Activated CD8-positive, alpha-beta memory T cell treated with anti-CD3 and anti-CD28 coated beads, Interleukin-2, amount 50 U/mL, for 48 hours (primary cell): ENCODE measurements at places on chromosomes 7 and 10.

GRCh38 chr10:109975244-109976190 is 32.3 kb upstream of the ADD3 start:
- DNase-seq, result no peak

GRCh38 chr7:33714208-33714607 is 191.1 kb upstream of the BMPER start:
- no peak for DNase-seq

DNA sequence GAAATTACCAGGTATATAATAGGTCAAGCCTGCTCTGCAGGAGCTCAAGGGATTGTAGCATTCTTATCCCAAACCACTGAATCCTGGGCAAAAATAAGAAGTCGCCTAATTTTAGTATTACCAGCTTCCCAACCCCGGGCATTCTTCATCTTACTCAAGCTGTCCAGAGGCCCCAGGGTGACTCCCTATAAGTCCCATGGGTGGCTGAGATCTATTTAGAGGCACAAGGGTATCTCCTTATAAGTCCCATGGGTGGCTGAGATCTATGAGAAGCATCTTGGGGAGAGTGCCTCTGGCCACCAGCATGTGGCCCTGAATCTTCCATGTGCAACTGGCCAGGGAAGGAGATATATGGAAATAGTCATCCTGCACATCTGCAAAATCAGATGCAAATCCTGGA is 38.9 kb downstream of the PRSS2 start:
- peak; percentile 56 for DNase-seq

DNA sequence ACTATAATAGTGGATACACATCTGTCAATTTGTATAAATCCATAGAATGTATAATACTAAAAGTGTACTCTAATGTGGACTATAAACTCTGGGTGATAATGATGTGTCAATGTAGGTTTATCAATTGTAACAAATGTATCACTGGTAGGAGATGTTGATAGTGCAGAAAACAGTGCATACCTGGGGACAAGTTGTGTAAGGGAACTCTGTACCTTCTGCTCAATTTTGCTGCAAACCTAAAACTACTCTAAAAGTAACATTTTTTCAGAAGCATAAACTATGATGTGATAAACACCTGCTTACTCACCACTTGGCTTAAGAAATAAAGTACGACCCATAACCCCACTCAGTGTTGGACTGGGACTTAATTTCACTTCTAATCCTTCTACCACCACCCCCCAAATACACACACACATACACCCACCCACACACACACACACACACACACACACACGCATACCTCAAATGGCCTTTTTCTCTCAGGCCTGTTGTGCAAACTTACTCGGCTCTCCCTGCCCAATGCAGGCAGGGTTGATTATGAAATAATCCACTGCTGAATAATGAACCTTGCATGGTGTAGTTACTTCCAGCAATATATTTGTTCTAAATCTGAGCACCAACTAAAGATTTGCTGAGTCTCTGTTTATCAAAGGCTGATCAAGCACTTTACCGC is 154.1 kb upstream of the KMT2E start:
- DNase-seq, result no peak

DNA sequence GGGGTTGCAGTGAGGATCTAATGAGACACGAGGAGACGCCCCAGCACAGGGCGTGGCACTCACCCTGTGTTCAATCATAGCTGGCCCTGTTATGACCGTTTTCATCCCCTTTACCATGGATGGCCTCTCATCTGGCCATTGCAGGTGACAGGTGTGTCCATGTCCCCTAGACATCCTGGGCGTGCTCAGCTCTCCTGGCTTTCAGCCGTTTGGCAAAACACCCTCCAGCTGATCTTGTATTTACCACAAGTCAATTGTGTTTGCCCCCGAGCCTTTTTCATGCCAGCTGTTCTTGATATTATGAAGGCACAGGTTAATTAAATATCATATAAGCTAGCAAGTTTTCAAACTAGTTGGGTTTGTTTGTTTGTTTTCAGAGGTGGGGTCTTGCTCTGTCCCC is 97.1 kb downstream of the CHST15 start:
- DNase-seq, result peak; percentile 33

- DNase-seq, result peak; percentile 98
These were observed 15.6 kb downstream of the ATG9B start for GRCh38 chr7:151008511-151009323.

- DNase-seq, result no peak
These were observed 15.9 kb downstream of the KPNA7 start for GRCh38 chr7:99191869-99192596.

DNA sequence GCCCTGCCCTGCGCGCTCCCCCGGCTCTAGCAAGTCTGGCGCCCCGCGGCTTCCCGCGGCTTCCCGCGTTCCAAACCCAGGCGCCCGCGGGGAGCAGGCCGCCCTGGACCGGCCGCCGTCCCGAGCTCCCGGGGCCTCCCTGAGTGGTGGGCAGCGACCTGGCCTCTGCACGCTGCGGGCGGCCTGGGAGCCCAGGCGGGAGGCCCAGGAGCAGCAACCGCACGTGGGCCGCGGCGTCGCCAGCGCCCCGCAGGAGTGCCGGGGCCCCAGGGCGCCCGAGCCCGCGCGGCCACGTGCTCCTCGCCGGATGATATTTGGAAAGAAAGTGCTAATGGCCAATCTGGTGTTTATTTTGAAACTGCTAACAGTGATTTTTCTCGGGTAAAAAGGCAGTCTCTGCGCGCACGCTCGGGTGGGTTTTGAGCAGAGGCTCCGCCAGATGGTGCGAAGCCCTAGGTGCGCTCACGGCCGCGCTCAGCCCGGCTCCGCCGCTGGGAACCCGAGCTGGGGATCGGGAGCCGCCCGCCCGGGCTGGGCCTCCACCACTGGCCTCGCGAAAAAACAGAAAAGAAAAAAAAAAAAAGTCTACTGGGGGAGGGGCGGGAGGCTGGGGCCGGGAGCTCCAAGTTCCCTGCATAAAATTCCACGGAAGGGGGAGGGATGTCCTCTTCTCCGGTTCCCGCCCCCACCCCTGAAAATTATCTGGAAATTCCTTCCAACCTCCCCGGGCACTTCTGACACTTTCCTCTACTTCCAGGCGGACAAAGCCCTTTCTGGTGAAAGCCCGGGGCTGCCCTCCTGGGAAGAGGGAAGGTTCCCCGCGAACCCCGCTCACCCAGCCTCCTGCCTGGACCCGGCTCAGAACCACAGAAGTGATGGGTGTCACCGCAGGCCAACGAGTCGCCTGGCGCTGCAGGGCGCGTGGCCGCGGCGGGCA is 4.3 kb downstream of the EBF3 start:
- DNase-seq, result no peak

- no peak for DNase-seq
These were observed 48.7 kb downstream of the GPR141 start for GRCh38 chr7:37732253-37732652.

GRCh38 chr7:131845573-131846314 is 289.3 kb upstream of the PODXL start:
- DNase-seq, result no peak

DNA sequence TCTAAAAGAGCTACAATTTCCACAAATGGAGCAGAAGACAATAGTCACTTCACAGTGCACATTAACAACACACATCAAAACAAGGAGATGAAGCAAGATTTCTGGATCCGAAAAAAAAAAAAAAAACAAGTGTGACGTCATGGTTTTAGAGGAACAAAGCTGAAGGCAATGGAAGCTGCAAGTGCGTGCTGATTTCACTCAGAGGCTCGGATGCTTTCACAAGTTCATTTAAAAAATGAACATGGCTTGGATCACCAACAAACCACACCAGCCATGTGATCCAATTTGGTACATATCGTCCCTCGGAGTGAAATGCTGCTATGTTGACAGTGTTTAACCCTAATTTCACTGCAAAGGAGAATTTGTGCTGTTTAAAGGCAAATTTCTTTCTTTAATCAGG is 337.0 kb upstream of the PRKCQ start:
- DNase-seq, result no peak

DNA sequence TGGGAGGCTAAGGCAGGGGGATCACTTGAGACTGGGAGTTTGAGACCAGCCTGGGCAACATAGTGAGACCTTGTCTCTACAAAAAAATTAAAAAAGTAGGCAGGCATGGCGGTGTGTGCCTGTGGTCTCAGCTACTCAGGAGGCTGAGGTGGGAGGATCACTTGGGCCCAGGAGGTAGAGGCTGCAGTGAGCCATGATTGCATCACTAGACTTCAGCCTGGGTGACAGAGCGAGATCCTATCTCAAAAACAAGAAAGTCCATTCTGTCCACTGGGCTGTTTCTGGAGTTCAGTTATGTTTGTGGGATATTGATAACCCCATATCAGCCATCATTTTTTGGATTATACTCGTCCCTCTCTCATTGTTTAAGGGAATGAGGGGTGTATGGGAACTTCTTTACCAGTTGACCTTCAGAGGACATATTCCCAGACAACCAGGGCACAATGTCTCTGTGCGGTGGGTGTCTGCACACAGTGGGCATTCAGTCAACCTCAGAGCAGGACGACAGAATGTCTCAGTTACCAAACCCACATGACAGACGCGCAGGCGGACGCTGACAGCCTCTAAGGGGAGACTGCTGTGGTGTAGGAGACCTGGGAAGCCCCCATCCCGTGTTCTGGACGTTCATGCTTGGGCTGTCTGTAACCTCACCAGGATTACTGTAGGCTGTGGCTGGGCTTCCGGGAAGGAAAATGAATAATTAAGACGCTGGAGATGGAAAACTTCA is 69.4 kb downstream of the CARD11 start:
- DNase-seq, result peak; percentile 47

- no peak for DNase-seq
These were observed 45.2 kb upstream of the AKR1E2 start for GRCh38 chr10:4780782-4781181.

DNA sequence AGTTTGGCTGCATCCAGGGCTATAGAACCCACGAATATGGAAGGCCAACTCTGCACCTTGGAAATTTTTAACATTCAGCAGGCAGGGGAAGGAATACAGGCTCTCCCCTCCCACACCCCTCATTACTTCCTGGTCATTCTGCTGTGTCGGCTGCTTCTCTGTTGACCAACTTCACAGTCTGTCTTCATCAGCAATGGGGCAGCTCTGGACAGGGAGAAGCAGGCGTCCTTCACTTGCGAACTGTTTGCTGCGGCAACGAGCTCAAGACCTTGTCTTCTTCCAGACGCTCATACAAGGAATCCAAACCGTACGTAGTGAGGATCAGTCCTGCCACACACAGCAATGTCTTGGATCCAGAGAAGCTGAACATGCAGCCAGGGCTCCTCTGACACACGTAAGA is 192.2 kb downstream of the DIP2C start:
- DNase-seq, result no peak

DNA sequence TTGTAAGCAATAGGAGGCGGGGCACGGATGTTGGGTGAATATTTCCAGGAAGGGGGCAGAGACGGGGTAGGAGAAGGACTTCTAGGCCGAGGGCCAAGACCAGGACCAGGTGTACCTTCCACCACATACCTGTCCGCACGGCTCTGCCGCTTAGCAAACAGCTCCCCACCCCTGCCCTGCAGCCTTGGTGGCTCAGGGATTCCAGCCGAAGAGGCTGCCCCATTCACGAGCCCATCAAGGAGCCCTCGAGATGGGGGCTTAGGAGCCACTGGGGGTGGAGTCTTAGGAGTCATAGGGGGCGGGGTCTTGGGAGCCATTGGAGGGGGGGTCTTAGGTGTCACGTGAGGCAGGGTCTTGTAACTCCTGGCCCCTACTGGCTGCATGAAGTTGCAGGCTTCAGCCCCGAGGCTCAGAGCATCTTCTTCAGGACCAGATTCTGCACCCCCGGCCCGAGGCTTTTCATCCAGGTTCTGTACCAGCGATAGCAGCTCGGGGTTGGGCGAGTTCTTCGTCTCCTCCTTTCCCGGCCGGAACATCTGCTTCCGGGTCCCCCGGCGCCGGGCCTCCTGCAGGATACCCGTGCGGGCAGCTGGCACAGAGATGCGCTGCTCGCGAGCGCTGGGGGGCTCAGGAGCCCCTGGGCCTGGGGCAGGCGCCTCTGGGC is 6.1 kb upstream of the MYOZ1 start:
- DNase-seq, result peak; percentile 73

DNA sequence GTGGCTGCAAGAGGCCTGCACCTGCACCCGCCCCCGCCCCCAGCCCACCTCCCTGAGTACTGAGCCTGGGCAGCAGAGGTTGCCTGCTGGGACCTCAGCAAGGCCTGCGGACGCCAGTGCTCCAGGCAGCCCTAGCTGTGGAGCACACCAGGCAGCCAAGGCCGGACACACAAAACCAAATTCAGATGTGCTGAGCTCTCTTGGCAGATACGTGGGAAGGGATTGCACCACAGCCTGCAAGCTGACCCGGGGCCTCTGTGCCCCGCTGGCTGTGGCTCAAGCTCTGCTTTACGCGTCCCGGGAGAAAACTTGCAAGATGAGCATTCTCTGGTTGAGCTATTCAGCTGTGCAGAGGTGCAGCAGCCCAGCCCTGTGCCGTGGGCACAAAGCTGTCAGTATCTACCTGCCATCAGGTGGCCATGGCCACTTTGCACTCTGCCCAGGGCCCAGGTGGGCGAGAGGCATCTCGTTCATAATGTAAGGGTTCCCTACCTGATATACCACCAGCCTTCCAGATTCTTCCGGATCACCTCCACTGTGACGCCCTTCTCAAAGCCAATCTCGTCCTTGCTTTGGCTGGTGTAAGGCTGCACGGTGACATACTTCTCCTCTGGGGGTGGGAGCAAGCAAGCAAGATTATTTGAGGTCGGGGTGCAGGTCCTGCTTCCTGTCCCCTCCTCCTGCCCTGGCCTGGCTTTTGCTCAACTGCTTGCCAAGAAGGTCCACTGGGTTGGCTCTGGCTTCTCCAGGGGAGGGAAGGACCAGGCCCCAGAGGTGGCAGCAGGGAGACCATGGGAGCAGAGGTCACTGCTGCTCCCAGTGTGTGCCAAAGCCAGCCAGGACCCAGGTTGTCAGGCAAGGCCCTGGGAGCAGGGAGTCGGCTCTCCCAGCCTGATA is 123.4 kb downstream of the NEURL1 start:
- DNase-seq, result no peak
